Caki2 (cell line): ENCODE measurements at places on chromosomes 11 and 22. TPM values are rescaled to one million over a fixed set of nuclear protein-coding genes. Genes with fewer than 3 reads are reported as not detected.

DNA sequence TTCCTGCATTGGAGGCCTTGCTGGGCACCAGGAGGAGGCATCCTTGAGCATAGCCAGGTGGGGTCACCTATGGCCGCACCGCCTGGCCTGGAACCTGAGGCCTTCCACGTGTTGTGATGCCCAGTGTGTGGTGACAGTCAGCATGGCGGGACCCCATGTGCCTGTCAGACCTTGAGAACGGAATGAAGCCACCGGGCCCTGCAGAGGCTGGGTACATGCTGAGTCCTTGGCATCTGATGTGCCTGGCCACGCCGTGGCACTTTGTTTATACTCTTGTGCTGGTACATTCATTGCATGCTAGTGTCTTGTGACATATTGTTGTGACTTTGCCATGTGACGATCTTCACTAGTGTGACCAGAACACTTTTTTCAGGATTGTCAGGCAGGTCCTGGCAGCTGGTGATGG lies 8.5 kb upstream of the MYO7A start:
- no peak for DNase-seq

DNA sequence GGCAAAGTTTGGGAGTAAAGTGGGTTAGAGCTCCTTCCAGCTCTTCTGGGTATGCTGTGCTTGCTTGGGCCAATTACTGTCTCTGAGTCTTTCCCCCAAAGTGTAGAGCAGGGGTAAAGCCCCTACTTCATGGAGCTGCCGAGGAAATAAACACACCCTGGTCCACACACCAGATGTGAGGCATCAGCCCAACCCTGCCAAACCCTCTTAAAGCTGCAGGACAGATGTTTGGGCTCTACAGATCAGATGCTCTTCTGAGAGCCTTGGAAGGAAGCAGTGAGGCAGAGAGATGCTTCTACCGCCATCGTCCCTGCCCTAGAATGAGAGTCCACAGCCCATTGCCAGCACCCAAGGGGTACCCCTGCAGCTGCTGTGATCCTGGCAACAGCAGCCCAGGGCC lies 64.7 kb downstream of the ELFN2 start:
- DNase-seq = no peak

DNA sequence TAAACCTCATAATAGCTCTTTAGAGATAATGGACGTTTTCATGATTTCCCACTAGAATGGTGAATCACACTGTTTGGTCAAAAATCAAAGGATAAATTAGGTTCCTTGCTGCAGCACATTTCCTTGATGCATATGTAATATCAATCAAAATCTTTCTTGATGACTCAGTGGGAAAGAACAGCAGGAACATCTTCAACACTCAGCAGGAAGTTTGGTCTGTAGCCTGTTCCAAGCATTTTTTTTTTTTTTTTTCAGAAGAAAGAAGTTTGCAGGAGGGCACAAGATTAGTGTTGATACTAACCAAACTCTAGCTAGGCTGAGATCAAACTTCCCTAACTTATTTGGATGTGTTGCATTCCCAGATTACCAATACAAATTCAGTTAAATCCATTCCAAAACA lies 1529.8 kb downstream of the FAM181B start:
- DNase-seq = no peak

The CLCF1 gene
- 6.5 and 13.4 TPM in 2 replicates for total RNA-seq

GRCh38 chr11:122339436-122340060 lies 223.5 kb upstream of the BLID start:
- DNase-seq = no peak

- no peak for DNase-seq
These were observed 3.2 kb downstream of the AMOTL1 start for GRCh38 chr11:94771390-94771789.
